Activated naive CD4-positive, alpha-beta T cell treated with anti-CD3 and anti-CD28 coated beads for 36 hours (primary cell): ENCODE measurements at places on chromosomes 6 and 20. TPM values are rescaled to one million over a fixed set of nuclear protein-coding genes. Genes with fewer than 3 reads are reported as not detected.

Gene BCL2L1
- total RNA-seq, result 89.2 TPM

Gene HMGN3
- total RNA-seq, result 35.3 TPM

Gene OR2W1
- total RNA-seq, result not detected

Gene HIVEP1
- 43.6 TPM for total RNA-seq

Gene SLC13A3
- total RNA-seq, result not detected

Gene MKKS
- 4.2 TPM for total RNA-seq

Gene LPIN3
- total RNA-seq, result 0.84 TPM

Gene LAMA4
- total RNA-seq, result not detected

Gene LGSN
- not detected for total RNA-seq

Gene WFDC5
- total RNA-seq, result not detected

Gene C20orf141
- not detected for total RNA-seq

Gene ZNF165
- 6.1 TPM for total RNA-seq

Gene ZSWIM3
- total RNA-seq, result 3.3 TPM

Gene LYRM2
- total RNA-seq, result 18.3 TPM

Gene RALGAPB
- total RNA-seq, result 24.0 TPM

Gene ANKRD60
- not detected for total RNA-seq

Gene DNAH8
- 0.15 TPM for total RNA-seq

Gene CPNE5
- total RNA-seq, result 1.7 TPM

Gene DDRGK1
- total RNA-seq, result 79.5 TPM

Gene UBE3D
- 4.6 TPM for total RNA-seq

Gene LRRC1
- 2.3 TPM for total RNA-seq

Gene SEMG2
- not detected for total RNA-seq

Gene C6orf141
- 0.91 TPM for total RNA-seq

Gene TSBP1
- total RNA-seq, result not detected

Gene LKAAEAR1
- 0.33 TPM for total RNA-seq

Gene PLCB4
- not detected for total RNA-seq

Gene NECAB3
- 12.7 TPM for total RNA-seq

Gene COL19A1
- not detected for total RNA-seq

Gene BTN1A1
- total RNA-seq, result 0.10 TPM
